Nucleus accumbens (tissue), 56 donors: ENCODE measurements at places on chromosomes 1 and 21.

- no peak for DNase-seq
Measured at GRCh38 chr1:210801501-210801900, 332.4 kb downstream of the KCNH1 start.

DNA sequence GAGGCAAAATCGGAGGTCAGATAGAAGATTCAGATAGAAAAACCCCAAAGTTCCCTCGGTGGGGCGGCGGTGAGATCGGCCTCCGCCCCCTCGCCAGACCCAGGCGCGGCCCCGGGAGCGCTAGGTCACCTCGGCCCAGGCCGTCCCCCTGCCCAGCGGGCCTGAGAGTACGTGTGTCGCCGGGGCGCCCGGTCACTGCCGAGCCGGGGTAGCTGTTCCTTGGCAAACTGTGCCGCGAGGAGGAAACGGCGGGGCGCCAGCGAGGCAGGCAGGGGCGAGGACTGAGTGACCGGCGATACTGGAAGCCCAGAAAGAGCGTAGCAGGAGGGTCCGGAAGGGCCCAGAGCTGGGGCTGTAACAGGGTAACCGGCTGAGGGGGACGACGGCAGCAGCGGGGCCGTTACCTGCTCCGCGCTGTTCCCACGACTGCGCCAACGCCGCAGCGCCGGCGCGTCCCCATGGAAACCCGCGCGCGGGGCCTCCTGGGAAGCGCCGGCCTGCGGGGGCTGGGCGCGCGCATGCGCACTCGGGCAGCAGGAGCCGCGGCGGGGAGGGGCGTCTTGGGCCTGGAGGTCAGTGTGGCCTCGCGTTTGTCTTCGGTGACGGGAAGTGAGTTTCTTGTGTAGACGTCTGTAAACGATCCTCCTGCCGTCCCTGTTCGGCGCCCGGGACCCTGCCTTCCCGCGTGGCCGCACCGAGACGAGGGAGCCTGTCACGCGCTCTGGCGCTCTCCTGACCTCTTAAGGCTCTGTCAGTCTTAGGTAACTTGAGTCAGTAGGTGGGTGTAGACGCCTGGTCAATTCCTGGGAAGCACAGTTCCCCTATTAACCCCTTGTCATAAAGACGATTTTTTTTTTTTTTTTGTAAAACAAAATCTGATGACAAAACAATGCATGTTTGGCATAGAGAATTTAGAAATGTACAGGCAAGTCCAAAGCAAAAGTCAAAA, at the start of gene LCA5L:
Gene LCA5L (minus strand): TSS at position 458 of the 949 bp plus-strand sequence. CDS start 17,285 bp downstream, outside the sequence.
- peak; percentile 79 for DNase-seq

DNA sequence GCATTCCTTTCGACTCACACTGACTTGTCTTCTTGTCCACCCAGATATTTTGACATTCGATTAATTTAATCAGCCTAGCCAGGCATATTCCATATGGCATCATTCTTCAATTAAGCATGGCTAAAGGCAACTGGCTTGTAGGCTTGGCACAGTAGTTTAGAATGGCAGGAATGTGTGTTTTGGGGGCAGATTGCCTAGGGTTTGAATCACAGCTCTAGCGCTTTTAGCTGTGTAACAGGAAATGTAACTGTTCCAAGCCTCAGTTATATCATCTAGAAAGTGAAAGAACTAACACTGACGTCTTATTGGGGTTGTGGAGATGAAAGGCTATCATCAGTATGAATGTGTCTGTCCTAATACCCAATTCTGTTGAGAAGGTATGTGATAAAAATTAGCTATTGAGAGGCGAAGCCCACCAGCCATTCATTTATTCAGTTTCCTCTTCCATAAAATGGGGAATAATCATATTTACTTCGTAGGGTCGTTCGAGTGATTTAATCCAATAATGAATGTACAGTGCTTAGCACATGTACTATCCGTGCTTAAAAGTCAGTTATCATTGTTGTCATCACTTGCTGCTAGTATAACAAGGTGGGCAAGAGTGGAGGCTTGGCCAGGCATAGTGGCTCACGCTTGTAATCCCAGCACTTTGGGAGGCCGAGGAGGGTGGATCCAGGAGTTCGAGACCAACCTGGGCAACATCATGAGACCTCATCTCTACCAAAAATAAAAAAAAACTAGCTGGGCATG, 41.6 kb upstream of the GRHL3 start:
- no peak for DNase-seq

DNA sequence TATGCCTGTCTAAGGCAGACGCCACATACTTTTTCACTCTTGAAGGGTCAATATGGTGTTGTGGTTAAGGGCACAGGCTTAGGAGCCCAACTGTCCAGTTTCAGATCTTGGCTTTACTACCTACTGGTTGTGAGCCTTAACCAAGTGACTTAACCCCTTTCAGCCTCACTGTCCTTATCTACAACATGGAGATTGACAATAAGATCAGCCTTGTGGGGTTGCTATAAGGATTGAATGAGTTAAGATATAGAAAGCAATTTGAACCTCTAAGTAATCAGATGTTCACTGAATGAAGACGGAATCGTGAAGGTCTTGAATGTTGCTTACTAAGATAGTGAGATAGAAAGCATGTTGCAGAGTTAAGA, 121.3 kb upstream of the JUN start:
- no peak for DNase-seq

DNA sequence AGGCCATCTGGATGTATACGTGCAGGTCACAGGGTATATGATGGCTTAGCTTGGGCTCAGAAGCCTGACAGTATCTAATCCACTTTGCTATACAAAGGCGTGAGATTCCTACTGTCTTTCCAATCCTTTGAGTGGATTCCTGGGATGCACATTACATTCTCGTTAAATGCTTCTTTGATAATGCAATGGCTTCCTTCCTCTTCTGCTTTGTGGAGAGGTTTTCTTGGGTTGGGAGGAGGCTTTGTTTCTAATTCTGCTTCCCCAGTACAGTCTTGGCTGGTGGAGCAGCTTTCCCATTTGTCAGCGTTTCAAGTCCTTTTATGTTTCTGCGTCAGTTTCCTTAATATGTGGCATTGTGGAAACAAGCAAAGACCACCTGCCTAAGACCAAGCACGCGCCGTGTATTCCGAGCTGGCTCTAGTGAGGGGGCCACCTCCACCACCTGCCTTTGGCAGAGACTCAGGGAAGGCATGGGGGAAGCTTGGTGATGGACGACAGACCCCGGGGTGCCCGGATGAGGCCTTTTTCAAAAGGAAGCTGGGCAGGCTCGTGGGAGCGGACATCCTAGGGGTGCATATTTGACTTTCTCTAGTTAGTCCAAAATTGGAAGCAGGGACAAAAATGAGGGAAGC, 72.7 kb downstream of the WDR4 start:
- DNase-seq = no peak

GRCh38 chr1:108877348-108878159, 769 bp downstream of the GPSM2 start:
- DNase-seq = no peak

DNA sequence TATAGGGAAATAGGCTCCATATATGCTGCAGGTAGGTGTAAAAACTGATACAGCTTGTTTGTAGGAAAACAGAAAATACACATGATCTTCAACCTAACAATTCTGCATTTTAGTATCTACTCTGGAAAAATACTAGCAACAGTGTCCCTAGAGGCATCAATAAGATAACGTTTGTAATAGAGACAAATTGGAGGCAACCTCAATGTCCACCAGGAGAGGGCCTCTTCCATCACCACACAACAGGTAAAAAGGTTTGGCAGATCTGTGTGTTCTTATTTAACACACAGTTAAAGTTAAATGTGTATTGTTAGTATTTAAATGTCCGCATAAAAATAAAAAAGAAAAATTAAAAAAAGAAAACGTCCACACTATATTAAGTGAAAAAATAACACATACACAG, 5.4 kb downstream of the EIF2D start:
- no peak for DNase-seq

GRCh38 chr1:59215766-59216291, 81.1 kb upstream of the FGGY start:
- no peak for DNase-seq

GRCh38 chr1:228488125-228488817, 1.1 kb downstream of the RNF187 start:
- no peak for DNase-seq

DNA sequence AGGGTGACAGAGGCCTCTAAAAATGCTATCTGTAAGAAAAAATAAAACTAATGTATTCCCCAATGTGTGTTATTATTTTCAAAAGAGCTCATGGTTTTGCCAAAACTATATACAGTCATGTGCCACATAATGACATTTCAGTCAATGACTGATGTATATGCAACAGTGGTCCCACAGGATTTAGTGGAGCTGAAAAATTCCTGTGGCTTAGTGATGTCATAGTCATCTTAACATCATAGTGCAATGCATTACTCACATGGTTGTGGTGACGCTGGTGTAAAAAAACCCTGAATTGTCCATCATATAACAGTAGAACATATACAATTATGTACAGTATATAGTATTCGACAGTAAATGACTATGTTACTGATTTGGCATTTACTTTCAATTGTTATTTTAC, 172.4 kb downstream of the CACNA1E start:
- no peak for DNase-seq

GRCh38 chr21:17668479-17669140, 55.9 kb upstream of the BTG3 start:
- DNase-seq = no peak

GRCh38 chr1:46528297-46528955, 23.0 kb downstream of the KNCN start:
- DNase-seq = no peak

DNA sequence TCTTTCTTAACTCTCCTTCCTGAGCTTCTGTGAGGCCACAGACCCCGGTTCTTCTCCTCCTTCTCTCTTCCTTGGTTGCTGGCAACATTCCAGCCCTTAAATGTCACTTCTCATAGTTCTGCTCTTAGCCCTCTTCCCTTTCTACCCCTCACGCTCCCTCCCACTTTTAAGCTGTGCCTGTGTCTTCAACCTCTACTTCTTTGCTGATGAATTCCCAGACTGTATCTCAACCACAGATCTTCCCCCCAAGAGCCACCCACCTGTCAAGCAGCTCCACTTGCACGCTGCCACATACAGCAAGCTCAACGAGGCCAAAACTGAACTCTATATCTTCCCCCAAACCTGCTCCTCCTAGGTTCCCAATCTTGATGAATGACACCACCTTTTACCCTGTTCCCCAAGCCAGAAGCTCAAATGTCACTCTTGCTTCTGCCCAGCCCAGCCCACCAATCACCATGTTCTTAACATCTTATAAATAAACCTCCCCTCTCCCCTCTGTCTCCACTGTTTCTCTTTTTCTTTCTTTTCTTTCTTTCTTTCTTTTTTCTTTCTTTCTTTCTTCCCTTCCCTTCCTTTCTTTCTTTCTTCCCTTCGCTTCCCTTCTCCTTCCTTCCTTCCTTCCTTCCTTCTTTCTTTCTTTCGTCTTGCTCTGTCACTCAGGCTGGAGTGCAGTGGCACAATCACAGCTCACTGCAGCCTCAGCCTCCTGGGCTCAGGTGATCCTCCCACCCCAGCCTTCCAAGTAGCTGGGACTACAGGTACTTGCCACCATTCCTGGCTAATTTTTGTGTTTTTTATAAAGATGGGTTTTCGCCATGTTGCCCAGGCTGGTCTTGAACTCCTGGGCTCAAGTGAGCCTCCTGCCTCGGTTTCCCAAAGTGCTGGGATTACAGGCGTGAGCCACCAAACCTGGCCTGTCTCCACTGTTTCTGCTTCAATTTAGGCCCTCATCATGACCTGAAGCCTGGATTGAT, 19.8 kb upstream of the PTP4A2 start:
- DNase-seq = no peak

- DNase-seq = no peak
Measured at GRCh38 chr1:246794048-246794827, 70.0 kb downstream of the SCCPDH start.

DNA sequence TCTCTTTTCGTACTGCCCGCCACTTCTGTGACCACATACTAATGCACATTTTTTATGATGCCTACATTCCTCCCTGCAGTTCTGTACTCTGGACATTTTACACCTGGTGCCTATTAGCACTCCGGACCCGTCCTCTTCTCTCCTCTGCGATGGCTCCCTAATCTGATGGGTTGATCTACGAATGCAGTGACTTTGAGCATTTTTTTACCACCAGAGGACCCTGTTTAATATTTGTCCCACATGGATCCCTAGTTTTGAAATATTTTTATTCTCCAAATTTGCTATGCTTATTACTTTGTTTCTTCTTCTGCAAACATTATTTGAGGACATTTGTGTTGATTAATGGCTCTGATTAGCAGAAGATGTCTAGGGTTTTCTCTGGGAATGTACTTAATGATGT, 5.2 kb downstream of the PPFIA4 start:
- DNase-seq = no peak

- DNase-seq = no peak
Measured at GRCh38 chr1:156747742-156748669, 3.5 kb downstream of the HDGF start.

DNA sequence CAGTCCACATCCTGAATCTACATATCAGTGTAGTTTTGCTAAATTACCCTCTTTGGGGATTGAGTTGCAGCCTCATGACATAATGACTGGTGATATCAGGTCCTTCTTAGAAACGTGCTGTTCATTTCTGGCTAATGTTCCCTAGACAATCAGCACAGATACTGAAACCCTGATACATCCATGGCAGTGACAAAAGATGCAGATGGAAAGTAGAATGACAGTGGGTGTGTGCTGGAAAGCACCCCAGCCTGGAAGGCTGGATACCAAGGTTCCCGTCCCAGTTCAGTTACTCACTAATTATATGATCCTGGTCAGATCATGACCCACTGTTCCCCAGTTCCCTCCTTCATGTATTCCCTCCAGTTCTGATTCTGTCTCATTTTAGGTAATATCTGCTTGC, 198.2 kb upstream of the FGGY start:
- no peak for DNase-seq

DNA sequence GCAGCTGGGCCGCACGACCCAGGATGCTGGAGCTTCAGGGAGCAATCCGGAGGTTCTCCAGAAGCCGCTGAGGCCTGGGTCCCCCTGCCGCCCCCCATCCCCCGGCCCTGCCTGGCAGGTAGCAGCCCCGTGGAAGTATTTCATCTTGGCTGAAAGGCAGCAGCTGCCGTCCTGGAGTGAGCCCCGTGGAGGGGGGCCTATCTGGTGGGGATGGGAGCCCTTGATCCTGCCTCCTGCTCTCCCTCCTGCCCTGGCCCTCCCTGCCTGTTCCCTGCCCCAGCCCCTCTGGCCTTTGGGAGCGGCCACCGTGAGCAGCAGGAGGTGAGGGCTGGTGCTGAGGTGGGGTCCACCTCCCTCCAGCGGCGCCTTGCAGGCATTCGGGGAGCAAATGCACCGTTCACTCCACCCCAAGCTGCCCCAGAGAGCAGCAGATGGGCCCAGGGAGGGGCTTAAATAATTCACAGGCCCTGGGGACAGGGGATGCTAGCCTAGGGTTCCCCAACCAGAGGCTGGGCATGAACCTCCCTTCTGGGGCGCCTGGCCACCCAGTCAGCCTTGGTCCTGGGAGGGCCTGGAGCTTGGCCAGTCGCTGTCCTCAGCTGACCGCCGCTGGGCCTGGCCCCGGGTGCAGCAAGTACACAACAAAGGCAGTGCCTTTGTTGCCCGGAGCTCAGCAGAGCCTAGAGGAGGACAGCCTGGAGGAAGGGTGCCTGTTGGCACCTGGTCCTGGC, 23.7 kb upstream of the PLCH2 start:
- peak; percentile 53 for DNase-seq

DNA sequence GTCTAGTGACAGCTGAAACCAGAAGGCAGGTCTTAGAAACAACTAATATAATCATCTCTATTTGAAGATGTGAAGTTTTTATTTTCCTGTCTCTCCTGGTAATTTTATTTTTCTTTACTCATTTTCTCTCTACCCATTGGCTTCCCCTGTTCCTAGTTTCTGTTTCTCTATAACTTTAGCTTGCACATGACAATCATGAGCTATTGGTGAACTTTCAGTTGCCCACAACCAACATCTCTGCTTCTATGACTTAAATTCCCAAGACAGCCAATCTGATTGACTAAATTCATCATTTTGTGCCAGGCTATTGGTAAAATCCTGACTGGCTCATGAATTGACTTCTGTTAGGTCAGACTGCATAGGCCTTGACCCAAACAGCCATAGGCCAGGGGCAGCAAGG, 13.7 kb upstream of the ACADM start:
- no peak for DNase-seq
